ENCODE measurements at places on chromosomes 11 and 22.

- no peak for DNase-seq
These were observed 34.8 kb downstream of the MB start for GRCh38 chr22:35582218-35582860.

DNA sequence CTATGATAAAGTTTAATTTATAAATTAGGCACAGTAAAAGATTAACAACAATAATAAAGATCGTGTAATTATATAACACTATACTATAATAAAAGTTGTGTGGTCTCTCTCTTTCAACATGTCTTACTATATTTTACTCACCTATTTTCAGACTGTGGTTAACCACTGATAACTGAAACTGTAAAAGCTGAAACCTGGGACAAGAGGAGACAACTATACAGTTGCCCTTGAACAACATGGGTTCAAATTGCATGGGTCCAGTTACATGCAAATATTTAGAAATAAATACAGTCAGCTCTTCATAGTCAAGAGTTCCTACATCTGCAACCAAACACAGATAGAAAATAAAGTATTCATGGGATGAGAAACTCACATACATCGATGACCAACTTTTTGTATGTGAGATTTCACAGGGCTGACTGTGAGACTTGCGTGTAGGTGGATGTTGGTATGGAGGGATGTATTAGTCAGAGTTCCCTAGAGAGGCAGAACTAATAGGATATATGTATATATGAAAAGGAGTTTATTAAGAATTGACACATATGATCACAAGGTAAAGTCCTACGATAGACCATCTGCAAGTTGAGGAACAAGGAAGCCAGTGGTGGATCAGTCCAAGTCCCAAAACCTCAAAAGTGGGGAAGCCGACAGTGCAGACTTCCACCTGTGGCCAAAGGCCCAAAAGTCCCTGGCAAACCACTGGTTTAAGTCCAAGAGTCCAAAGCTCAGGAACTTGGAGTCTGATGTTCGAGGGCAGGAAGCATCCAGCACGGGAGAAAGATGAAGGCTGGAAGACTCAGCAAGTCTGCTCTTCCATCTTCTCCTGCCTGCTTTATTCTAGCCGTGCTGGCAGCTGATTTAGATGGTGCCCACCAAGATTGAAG lies 359.5 kb downstream of the INSC start:
- no peak for DNase-seq

GRCh38 chr11:20647976-20648565 lies 21.3 kb upstream of the NELL1 start:
- peak; percentile 39 for DNase-seq

DNA sequence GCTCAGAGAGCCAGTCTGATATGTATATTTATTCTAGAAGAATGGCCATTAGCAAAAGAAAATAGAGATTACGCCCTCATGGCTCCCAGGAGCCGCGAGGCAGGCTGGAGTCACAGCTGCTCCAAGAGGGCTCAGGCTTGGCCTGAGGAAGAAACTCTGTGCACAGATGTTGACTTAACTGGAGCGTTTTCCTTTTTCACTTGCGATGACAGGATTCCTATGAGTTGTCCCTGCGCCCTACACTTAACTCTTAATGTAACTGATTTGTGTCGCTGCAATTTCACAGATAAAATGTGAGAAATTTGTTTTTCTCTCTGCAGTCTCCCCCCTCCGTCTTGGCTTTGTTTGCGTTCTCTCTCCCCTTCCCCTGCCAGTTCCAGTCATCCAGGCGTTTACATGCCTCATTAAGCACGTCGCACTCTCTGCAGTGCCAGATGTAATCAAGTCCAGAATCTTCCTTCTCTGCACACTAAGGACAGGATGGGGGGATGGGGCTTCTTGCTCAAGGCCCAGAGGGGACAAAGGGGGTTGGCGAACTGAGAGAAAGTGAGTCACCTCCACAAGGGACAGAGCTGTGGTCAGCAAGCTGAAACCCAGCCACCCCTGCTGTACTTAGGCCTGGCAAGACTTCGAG lies 1060.1 kb downstream of the NTM start:
- no peak for DNase-seq
